ENCODE measurements at places on chromosomes 4 and X.

DNA sequence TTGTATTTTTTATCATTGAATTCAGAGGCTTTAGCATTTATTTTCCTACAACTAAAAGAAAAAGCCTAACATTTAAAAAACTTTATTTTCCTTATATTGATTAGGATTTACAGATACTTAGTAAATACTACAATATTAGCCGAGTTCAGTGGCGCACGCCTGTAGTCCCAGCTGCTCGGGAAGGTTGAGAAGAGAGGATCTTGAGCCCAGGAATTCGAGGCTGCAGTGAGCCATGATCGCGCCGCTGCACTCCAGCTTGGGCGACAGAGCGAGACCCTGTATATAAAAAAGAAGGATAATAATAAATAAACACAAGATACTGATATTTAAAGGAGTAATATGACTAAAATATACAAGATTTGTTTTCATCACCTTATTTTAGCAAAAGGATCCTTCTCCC is 681 bp upstream of the UPF3B start:
- DNase-seq, result no peak

DNA sequence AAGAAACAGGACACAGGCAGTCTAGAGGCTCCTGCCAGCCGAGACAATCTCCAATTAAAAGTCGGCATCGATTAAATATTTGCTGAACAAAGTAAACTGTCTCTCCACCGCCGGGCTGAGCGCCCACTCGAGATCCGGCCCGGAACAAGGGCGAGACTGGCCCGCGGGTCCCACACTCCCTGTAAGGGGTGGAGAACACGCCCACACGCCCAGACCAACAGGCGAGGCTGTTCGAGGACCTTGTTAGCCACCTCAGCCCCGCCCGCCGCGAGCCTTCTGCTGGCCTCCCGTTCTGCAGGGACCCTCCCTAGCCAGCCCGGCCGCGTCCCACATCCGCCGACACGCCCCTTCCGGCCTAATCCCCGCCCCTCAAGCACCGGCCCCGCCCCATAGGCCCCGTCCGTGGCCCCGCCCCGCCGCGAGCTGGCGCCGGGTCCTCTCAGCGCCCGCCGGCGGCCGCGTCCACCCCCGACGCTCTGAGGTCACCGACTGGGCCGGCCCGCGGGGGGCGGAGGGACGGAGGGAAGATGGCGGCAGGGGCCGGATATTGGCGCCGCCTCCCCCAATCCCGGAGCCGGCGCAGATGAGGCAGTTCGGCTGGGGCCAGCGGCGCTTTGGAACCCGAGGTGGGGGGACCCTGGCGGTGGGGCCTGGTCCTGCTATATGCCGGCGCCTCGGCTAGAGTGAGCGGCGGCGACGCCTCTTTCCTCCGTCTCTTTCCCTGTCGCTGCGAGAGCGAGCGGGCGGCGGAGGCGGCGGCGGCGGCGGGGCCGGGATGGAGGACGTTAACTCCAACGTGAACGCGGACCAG is at the start of gene SLAIN2:
Gene SLAIN2, plus strand, starts transcription at position 565 of the 811 bp plus-strand sequence. Its CDS starts 211 bp downstream, at position 776.
- peak; percentile 98 for DNase-seq

DNA sequence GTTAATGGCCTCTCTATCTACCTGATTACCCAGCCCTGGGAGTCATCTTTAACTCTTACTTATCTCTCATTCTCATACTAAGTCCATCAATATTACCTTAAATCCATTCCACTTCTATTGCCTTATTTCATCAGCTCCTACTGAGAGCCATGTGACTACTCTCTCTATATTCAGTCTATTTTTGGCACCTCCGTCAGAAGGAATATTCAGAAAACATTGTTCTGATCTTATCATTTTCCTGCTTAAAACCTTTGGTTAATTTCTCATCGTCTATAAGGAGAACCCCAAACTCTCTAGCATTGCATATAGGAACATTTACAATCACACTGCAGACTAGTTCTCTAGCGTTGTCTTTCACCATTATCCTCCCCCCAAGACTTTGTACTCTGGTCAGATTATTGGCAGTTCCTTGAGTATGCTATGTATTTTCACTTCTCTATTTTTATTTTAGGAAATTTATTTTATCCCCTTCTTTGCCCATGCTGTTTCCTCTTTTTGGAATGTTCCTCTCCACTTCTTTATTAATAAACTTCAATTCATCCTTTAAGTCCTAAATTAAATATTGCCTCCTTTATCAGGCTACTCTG is 13.7 kb upstream of the AMMECR1 start:
- DNase-seq, result no peak

- no peak for DNase-seq
These were observed 196.6 kb upstream of the GABRA2 start for GRCh38 chr4:46586566-46586965.

DNA sequence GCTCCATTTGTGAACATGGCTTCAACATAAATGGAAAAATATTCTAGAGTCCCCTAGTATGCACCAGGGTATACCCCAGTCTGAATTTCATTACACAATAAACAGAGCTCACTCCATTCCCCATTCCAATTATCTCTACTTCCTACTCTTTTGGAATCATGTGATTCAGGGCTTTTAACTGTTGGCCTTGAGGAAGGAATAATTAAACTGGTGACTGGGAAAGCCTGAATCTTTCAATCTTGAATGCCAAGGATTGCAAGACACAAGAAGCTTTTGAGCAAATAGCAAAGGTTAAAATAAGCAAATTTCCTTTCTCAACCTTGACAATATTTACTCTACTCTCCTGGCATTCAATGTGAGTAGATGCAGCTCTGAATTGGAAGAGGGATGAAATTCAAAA is 77.5 kb upstream of the INPP4B start:
- DNase-seq, result no peak

- DNase-seq, result no peak
These were observed at the start of gene GPR143 for GRCh38 chrX:9765737-9766097. GPR143 (minus strand) TSS chrX:9765847; CDS start chrX:9765817, 30 bp downstream.

GRCh38 chr4:122038896-122039295 is 87.0 kb upstream of the TRPC3 start:
- no peak for DNase-seq

GRCh38 chr4:159003420-159004253 is 99.2 kb upstream of the RAPGEF2 start:
- no peak for DNase-seq

- DNase-seq, result no peak
These were observed 42.0 kb downstream of the CENPE start for GRCh38 chr4:103156106-103156505.

- no peak for DNase-seq
These were observed 25.3 kb downstream of the ARHGEF6 start for GRCh38 chrX:136755411-136755810.

DNA sequence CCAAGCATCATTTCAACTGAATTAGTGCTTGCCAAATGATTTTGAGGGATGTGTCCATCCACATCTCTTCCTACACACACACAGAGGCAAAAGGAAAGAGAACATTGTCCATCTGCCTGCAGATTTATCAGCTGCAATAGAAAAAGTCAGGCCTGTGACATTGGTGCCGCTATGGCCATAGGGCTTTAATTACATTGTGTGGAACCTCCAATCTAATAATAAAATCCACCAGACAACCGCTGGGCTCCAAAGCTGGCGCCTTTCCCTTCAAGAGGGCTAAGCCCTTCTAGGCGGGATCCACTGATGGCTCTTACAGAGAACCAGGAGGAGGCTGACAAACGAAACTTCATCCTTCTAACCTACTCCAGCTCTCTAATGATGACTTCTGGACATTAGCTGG is 60.6 kb downstream of the PHOX2B start:
- DNase-seq, result no peak

DNA sequence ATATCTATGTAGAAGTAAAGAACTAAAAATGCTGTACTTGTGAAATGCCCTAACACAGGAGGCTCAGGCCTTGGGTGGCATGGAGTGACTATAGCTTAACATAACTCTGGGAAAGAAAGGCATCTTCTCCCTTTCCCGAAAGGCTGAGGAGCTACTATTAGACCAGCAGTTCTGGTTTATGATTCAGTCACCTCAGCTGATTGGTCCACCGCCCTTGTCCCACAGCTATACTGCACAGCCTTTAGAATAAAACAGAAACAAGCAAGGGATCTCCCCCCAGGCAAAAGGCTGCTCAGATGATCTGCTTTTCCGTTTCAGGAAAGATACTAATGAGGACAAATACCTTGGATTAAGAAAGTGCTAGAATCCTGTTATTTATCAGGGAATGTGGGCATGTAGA is 171.3 kb downstream of the SNCA start:
- no peak for DNase-seq

- DNase-seq, result no peak
These were observed 56.4 kb downstream of the RWDD4 start for GRCh38 chr4:183602557-183603027.

- no peak for DNase-seq
These were observed 14.8 kb downstream of the PJA1 start for GRCh38 chrX:69150281-69150960.

- no peak for DNase-seq
These were observed 456.4 kb downstream of the DACH2 start for GRCh38 chrX:86604607-86605006.

DNA sequence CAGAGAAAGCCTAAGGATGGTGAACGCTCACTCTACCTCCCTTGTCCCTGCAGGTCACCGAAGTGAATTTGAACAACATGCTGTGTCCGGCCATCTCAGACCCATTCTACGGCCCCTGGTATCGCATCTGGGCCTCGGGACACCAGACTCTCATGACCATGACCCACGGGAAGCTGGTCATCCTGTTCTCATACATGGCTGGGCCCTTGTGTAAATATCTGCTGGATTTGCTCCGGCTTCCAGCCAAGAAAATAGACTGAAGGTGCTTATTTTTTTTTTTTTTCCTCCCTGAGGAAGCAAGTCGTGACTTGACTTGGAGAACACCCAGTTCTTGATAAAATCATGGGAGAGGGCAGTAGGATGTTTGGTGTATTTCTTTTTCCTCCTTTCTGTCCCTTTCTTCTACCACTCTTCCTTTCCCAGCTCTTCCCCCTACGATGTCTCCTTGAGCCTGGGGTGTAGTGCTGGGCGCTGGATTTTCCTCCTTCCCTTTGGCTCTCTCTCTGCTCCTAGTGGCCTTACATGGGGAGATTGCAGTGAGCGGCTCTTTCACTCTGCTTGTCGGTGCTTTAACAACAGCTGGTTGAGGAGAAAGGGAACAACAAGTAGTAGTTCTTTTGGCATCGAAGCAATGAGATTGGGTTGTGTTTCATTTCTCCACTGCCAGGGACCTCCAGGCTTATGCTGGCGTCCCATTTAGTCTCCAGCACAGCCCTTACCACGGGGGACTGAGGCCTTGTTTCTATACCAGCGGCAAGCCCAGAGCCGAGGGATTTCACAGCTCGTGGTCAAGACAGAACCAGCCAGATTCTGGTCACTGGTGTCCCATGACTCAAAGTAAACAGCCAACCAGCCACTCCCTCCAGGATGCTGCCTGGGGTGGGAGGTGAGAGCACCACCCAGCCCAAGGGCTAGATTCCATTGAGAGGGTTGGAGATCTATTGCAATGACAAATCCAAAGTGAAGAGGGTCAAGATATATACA is 144.4 kb downstream of the AMMECR1 start:
- DNase-seq, result no peak

GRCh38 chr4:139018501-139018900 is 2.9 kb downstream of the NOCT start:
- DNase-seq, result no peak

DNA sequence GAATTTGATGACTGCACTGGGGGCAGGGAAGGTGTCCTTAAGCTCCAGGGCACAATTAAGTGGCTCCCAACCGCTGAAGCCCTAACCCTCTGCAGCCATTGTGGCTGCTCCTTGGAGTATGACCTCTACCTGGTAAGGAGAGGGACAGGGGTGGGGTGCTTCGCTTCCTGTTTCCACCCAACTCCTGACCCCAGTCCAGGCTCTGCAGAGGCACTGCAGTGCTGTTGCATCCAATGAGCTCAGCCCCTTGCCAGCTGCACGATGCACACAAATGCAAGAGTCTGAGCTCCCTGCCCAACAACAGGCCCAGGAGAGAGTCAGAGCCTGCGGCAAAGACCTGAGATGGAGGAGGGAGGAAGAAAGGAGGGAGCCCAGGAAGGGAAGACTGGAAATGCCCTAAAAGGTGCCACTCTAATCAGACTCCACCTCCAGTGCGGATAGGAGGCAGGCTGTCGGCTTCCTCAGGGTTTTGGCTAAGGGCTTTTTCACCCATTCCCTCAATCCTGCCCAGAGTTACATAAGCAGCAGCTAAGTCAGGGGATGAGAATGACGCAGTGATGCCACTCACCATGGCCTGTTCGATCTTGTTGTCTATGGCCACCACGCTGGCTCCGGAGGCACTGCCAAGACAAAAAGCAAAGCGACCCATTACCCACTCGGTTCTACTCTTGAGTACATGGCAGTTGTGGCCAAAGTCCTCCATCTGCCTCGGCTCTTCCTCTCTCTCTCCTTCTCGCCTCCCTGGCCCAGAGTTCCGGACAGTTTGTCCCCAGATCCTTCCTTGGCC is 60.1 kb downstream of the TSC22D3 start:
- DNase-seq, result no peak

- no peak for DNase-seq
These were observed 22.7 kb downstream of the SMPX start for GRCh38 chrX:21735038-21735767.

- no peak for DNase-seq
These were observed 1.5 kb downstream of the PGRMC1 start for GRCh38 chrX:119237562-119237942.

GRCh38 chr4:13328591-13328990 is 155.5 kb downstream of the RAB28 start:
- DNase-seq, result no peak

GRCh38 chrX:133983256-133983973 is 2.0 kb downstream of the GPC3 start:
- DNase-seq, result no peak

DNA sequence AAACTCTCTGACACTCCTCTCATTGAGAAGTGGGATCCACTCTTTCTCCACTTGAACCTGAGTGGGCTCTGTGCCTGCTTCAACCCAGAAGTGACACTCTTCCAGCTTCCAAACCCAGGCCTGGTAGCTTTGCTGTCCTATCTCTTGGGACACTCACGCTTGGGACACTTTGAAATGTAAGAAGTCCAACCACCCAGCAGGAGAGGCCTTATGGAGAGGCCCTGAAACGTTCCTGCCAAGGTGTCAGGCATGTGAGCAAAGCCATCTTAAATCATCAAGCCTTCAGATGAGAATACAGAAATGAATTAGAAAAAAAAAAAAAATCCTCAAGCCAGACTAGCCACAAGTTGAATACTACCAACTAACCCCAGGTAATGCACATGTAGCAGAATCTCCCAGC is 30.2 kb downstream of the RBM47 start:
- DNase-seq, result no peak

Data from stimulated activated CD8-positive, alpha-beta memory T cell treated with anti-CD3 and anti-CD28 coated beads, Interleukin-12 subunit alpha, Interleukin-12 subunit beta, amount 100 ng/mL, for 4 hours (primary cell).